ENCODE measurements at places on chromosomes 6 and 20.

GRCh38 chr6:130752267-130752666 lies 74.9 kb upstream of the SMLR1 start:
- DNase-seq, result no peak

- no peak for DNase-seq
Measured at GRCh38 chr6:85714893-85715530, 72.3 kb upstream of the SYNCRIP start.

DNA sequence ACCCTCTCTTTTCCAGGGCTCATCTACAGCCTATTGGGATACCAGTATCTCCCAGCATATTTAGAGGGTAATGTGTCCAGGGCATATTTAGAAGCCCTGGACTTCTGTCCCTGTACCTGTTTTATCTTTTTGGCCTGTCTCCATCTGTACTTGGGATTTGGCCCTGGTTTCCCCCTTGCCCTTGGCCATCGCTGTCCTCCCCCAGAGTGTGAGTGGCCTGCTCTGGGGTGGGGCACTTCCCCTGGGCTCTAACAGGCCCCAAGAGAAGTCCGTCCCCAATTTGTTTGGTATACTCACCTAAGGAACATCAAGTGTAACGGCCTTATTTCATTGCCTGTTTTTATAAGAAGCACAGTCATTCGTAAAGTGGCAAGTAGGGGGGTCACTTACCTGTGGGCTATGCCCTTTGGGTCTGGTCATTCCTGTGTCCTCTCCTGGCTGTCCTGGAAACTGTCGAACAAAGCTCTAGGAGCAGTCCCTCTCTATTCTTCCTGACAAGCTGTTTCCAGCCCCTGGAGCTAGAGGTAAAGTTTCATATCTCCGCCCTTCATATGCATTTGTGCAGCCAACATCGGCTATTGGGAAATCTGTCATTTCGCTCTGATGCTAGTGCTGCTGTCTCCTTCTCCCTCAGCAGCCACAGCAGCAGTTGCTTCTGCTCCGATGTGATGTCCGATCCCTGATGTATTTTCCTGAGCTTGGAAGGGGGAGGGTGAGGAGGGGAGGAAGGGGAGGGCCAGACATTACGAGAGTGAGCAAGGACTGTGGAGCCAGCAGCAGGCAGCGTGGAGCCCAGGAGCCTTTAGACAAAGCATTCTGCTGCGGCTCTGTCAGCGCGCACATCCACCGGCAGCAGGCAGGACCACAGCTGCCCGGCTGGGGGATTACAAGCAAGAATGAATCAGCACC lies 83.4 kb downstream of the TCP11 start:
- DNase-seq, result no peak

GRCh38 chr6:29828471-29828797 lies 809 bp downstream of the HLA-G start:
- DNase-seq, result peak; percentile 74

DNA sequence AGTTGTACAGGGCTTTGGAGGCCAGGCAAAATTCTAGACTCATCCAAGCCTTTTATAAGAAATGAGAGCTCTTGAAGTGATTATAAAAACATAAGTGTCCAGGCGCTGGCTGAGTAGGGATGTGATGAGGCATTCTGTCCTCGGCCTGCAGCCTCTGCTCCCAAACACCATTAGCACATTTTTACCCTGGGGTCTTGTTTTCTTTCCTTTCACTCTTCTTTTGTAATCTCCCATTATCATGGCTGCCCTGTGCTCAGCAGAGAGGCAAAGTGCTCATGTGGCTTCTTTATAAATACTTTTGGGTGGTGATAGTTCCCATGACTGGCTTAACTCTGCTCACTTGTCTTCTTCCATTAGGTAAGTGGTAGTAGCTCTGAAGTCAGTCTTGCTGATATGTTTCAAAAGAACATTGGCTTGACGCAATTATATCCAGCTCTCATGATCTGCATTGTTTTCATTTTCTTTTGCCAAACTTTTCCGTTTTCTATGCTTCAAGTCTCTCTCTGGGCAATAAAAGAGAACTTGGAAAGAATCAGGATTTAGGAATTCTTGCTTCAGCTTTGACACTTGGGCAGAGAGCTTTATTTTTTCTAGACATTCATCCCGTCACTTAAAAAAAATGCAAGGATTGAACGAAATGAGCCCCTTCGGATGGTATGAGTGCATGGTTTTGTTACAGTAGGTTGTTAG lies 61.1 kb downstream of the CAP2 start:
- no peak for DNase-seq

- no peak for DNase-seq
Measured at GRCh38 chr6:47106721-47107197, 64.6 kb upstream of the ADGRF1 start.

DNA sequence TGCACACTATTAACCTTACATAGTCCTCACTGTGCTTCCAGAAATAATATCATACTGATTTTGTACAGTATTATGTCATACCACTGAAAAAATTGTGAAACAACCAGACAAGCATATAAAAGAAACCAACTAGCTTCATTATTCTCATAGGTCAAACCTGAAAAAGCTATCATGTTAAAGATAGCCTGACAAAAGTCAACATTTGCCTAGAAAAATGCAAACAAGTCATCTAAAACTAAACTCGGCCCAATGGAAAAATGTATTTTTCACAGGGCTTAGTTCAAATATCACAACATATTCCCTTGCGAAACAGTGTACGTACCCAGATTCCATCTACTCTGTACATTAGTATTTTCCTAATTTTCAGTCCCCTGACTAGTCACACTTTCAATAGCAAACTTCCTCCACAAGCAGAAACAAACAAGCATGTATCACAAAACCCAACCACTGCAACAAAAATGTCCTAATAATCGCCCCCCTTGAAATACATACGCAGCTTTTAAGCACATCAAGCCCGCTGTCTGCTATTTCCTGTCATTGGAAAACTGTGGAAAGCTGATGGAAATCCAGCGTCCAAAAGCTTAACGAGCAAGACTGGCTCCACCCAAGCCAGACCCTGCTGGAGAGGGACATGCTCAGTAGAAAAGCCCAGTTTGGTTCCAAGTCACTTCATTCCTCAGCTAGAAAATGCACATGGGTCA lies 93.1 kb downstream of the EPB41L2 start:
- DNase-seq, result no peak

DNA sequence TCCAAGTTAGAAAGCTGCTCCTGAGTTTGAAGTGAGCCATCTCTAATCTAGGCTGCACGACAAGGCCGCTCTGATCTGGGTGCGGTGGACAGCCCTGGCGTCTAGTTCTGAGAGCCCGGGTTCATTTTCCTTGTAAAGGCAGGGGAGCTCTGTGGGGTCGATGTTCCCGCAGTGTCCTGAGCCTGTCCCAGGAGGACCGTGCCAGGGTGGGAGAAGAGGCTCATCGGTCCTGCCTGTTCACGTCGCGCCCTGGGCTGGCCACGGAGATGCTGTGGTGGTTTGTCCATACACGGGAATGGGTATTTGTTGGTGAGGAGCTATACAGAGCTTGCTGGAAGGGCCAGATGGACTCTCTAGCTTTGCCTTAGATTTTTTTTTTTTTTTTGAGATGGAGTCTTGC lies 27.0 kb downstream of the PSMG4 start:
- no peak for DNase-seq

Measured in activated CD4-positive, alpha-beta T cell treated with anti-CD3 and anti-CD28 coated beads, Interleukin-2, amount 10 ng/mL, durations not matched to agents 24 days and 14 days (primary cell).